Stimulated activated CD8-positive, alpha-beta memory T cell treated with anti-CD3 and anti-CD28 coated beads, Interleukin-12 subunit alpha, Interleukin-12 subunit beta, amount 100 ng/mL, for 1 hour (primary cell): ENCODE measurements at places on chromosomes 3 and 15.

- DNase-seq: no peak
These were observed 108.4 kb upstream of the VEPH1 start for GRCh38 chr3:157611536-157612076.

- DNase-seq: no peak
These were observed 175.7 kb downstream of the FAM43A start for GRCh38 chr3:194861375-194861774.

DNA sequence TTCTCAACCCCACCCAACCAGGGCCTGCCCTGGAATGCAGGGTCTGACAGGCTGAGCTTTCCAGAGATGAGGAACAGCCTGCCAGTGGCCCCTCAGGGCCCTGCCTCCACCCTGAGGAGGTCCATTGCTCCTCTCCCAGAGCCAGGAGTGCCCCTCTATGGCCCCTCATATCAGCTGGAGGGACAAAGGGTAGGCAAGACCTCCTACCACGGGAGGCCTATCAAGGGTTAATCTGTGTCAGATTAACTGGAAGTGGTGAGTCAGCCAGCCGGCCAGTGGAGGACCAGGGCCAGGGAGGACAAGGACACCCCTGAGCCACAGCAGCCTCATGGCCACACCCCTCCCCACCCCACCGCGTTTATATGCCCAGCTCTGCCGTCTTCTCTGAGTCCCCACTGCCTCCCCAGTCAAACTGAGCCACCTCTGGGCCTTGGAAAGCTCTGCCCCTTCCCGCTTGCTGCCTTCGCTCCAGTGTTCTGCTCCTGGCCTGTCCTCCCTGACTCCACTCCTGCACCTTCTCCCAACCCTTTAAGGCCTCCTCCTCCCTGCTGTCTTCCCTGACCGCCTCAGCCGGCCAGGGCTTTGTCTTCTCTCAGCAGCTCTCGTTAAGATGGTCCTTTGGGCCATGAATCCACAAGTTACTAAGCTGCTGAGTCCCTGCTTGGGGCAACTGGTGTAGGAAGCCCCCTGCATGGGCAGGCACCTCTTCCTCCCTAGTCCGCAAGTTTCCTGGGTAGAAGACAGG is 6.5 kb downstream of the CCDC33 start:
- no peak for DNase-seq

- DNase-seq: no peak
These were observed 334.8 kb downstream of the LPP start for GRCh38 chr3:188488801-188489200.

DNA sequence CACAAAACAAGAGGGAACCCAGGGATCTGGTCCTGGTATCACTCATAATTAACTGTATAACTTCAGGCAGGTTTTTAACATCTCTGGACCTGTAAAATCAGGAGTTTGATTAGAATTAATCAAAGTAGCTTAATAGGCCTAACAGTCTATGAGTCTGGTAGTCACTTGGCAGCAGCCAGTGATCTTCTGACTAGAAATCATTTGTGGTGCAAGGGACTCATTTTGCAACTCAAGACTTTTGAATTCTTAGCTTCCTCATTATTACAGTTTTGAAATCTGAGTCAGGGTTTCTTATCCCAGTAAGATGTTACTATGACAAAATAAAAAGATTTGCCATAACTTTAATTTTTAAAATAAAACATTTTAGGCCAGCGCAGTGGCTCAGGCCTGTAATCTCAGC is 70.8 kb downstream of the TMCC1 start:
- DNase-seq: no peak

DNA sequence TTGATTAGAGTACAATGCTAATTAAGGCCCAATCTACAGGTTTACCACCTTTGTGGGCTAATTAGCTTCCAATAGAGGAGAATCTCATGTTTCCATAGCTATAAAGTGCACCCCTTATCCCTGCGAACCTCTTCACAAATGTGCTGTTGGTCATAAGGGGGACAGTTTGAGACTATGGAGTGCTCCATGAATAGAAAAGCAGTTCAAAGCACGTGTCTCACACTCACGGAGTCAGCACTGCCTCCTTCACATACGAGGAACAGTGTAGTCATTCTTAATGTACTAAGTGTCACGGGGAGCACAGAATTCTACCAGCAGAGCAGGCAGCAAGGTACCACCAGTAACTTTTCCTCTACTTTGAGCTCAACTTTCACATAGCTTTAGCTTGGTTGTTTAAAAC is 62.1 kb downstream of the ETV5 start:
- no peak for DNase-seq

GRCh38 chr3:80023010-80023409 is 255.2 kb upstream of the ROBO1 start:
- no peak for DNase-seq

DNA sequence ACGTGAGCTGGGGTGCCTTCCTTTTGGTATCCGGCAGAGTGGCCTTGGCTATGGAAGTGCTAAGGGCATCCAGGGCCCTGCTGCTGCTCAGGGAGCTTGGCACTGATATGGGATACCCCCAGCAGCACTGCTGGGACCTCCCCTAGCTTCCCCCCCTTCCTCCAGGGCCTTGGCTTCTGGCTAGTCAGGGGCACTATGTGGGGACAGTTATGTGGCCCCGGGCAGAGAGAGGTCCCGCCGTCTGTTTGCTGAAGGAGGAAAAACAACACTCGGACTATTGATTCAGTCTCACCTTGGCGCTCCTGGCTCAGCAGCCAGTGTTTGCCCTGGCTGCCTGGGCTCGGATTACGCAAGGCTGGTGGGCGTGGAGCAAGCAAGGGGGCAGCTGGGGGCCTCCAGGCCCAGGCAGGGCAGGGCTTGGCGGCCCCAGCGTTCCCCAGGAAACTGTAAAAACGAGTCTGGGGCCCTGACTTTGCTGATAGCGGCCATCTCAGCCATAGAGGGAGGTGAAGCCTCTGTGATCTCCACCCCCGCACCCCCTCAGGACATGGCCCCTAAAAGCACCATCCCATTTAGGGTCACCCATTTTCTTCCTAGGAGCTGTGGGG is 5.7 kb downstream of the FURIN start:
- DNase-seq: no peak

DNA sequence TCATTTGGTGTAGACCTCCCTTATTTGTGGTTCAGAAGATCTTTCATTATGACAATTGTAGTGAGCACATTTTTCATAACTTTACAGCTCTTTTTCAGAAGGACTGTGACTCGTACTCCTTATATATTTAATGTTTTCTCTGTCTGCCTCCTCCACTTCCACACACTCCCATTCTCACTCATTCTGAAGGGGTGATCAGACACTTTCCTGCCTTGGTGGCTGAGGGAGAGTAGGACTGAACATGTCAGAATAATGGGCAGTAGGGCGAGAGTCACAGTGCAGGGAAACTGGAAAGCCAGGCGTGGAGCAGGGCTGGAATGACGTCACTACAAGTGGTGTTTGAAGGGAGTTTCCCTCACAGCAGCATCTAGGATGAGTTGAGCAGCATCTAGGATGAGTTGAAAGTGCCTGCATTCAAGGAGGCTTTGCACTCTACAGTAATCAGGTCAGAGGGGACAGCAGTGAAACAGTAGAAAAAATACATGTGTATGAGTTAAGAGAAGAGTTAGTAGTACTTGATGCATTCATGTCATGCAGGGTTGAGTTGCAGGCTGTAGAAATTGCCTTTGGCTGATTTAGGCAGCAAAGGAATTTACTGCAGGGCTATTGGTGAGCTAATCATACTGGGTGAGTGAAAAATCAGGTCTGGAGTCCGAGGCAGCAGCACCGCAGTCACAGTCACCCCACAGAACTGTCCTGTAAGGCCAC is 36.3 kb upstream of the FBXL22 start:
- DNase-seq: no peak

- no peak for DNase-seq
These were observed 63.1 kb upstream of the GOLGA6B start for GRCh38 chr15:72591361-72591760.
